ENCODE measurements at places on chromosomes 13 and 19. TPM values are rescaled to one million over a fixed set of nuclear protein-coding genes. Genes with fewer than 3 reads are reported as not detected.

The CD70 gene
- total RNA-seq, result 0.58 TPM

The CRLF1 gene
- 3.3 TPM for total RNA-seq

The KRTDAP gene
- total RNA-seq, result not detected

The ARL11 gene
- total RNA-seq, result 0.45 TPM

The RNF225 gene
- 0.33 TPM for total RNA-seq

The OR7A5 gene
- not detected for total RNA-seq

The ZNF726 gene
- total RNA-seq, result 11.6 TPM

The LRRC8E gene
- total RNA-seq, result 5.7 TPM

The ZNF541 gene
- total RNA-seq, result 0.04 TPM

The CAMSAP3 gene
- total RNA-seq, result 0.89 TPM

The FPR1 gene
- total RNA-seq, result 0.18 TPM
